Cortex of kidney (tissue), 1 donor: ENCODE measurements at places on chromosomes 3 and 15.

GRCh38 chr3:127262533-127262932, 25.3 kb downstream of the PRR20G start:
- DNase-seq = no peak

DNA sequence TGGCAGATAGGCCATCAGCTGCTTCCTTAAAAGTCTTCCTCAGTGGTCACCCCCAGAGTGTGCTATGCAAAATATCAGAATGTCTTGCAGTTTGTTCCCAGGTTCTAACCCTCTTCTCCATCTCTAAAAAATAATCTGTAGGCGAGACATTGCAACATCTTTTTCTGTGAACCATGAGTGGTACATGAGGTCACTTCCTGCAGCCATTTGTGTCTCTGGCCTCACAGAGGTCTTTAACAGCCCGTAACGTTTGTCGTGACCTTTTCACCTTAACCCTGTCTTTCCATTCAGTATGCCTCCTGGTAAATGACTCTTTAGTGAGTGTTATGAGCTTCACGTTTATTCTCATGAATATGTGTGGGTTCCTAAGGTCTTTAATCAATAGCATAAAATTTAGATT, 145.4 kb downstream of the KLHL25 start:
- DNase-seq = no peak

- no peak for DNase-seq
Measured at GRCh38 chr3:94862703-94863102, 799.8 kb downstream of the NSUN3 start.

DNA sequence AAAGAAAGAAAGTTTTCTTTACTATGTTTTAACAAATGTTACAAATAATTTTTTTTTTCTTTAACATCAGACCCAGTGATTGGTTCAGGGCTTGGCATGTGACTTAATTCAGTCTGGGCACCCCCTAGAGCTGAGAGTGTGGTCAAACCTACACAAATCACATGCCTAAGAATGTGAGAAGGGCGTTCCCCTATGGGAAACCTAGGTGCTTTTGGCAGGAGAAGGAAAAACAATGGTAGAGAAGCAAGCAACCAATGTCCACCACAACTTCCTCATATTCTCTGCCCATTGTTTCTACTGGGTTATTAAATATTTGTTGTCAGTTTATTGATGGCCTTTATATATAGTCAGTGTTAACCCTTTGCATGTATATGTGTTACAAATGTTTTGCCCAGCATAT, 21.4 kb upstream of the PIAS1 start:
- DNase-seq = no peak

- no peak for DNase-seq
Measured at GRCh38 chr15:30882849-30883433, 20.8 kb upstream of the FAN1 start.

- no peak for DNase-seq
Measured at GRCh38 chr15:48924528-48925393, 39.0 kb downstream of the SHC4 start.

DNA sequence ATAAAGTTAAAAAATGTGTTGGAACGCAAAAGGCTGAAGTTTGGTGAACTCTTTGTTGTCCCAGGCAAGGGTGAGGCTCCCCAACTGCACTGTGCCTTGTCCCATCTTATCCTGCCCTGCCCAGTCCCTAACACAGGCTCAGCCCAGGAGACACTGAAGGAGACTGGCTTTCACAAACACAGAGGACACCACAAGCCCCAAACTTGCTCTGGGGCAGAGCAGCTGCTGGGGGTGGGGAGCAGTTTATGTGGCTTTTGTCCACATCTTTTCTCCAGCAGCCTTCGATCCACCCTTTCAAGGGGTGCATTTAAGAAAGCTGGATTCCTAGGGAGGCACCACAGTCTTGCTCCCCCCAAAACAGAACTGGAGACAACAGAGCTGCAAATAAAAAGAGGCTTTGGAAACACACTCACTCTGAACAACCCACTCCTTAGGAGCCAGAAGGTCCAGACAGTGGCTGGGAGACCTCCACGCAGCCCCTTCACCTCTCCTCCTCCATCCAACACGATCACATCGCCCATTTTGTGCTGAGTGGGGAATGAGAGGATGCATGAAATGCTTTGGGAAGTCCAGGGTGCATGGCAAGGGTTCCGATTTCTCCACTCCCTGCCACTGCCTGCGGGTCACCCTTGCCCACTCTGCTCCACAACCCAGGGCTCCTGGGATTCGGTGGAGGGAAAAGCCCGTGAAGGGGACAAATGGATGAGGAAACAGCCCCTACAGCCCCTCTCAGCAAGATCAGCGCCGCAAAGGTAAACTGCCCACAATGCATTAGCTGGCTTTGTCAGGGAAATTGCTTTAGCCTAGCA, 260.5 kb upstream of the TLE3 start:
- DNase-seq = no peak

GRCh38 chr15:53586799-53587198, 172.7 kb downstream of the WDR72 start:
- DNase-seq = no peak

GRCh38 chr3:171326717-171327440, 133.3 kb downstream of the TNIK start:
- no peak for DNase-seq

DNA sequence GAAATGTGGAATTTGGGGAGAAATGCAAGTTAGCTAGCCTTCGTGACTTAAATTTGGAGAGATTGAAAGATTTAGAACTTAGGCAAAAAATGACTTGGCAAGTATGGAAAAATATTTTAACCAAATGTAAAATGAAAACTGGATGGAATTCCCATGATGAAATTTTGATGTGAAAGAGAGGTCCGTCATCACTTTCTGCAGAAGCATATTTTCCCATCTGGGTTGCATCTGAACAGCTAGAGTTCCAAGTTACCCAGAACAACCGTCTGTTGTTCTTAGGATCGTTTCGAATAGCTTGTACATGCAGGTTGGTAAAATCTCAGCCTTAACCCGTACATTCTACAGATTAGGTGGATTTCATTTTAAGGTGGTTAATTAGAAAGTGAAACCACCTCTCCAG, 136.3 kb downstream of the GHSR start:
- DNase-seq = no peak

GRCh38 chr15:54580643-54581042, 602.4 kb downstream of the UNC13C start:
- DNase-seq = no peak
